NCI-H1417 (cell line): ENCODE measurements at places on chromosomes 5 and 9.

DNA sequence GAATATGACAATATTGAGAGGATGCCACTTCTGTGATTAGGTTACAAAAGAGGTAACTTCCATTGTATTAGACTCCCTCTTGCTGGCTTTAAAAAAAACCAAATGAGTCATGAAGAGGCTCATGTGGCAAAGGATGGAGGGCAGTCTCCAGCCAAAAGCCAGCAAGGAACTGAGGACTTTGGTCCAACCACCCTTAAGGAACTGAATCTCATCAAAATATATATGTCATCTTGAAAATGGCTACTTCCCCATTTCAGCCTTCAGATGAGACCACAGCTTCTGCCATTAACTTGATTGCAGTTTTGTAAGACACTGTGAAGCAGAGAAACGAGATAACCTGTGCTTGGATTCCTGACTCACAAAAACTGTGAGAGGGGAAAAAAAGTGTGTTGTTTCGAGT is 15.5 kb upstream of the TRIM32 start:
- DNase-seq, result no peak

DNA sequence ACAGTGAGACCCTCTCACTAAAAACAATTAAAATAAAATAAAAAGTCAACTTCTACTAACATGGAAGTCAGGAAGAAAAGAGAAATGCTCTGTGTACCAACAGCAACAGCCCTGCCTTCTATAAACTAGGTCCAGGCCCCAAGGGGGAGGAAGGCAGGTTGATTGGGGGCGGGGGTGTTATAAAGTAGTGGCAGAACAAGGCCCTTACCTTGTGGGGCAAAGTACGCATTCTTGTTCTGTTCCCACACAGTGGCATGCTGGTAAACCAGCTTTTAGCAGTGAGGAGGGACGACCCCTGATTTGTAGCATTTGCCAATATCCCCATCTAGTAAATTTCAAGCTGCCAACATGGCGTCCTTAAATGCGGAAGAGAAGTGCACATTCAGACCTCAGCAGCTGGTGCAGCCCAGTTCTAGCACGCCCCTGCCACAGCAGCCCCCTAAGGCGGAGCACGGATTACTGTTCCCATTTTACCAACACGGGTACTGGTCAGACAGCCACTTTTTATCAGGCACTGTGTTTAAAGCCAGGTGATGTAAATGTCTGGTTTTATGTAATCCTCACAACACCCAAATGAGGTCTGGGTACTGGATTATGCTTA is 69.5 kb downstream of the GTF3C4 start:
- no peak for DNase-seq

DNA sequence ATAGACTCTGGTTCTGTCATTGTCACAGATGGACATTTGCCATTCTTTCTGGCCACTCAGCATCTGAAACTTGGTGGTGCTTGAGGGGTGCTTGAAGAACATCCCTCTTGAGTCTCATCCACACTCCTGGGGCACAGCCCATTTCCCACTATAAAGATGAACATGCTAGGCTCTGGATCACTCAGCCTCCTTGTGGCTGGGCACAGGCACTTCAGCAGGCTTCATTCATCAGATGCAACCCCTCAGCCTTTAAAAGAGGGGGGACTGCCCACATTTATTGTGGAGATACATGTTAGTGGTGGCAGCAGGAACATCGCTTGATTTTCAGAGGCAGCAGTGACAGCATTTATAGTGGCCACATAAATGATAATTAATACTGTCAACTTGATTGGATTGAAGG is 124.7 kb upstream of the NIPBL start:
- no peak for DNase-seq

DNA sequence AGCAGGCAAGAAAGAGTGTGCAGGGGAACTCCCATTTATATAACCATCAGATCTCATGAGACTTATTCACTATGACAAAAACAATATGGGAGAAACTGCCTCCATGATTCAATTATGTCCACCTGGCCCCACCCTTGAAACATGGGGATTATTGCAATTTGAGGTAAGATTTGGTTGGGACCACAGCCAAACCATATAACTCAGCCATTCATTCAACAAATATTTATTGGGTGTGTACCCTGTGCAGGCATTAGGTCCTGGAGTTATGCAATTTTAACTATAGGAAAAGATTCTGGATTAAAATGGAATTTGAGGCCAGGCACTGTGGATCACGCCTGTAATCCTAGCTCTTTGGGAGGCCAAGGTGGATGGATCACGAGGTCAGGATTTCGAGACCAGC is 124.2 kb upstream of the GAS1 start:
- no peak for DNase-seq

DNA sequence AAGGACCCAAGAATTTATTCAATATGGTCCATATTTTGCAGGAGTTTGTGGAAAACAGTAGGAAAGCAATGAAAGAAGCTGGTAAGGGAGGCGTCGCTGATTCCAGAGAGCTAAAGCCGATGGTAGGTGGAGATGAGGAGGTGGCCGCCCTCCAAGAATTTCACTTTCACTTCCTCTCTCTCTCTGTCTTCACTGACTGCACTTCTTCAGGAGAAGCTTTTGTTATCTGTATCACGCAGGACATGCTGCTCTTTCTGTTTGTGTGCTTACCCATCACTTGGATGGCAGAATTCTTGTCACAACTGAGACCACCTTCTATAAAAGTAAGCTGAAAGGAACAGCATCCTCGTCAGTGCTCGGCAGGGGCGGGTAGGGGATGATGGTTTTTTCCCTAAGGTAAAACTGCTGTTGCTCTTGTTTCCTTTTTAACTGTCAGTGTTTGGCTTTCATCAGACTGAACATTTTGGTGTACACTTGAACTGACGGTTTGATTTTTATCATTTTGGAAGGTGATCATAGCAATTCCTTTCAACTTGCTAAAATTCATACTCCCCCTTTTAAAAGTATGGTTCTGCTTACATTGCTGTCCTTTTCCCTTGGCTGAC is 62.4 kb upstream of the FSD1L start:
- no peak for DNase-seq

GRCh38 chr5:139371482-139372435 is 11.3 kb downstream of the SLC23A1 start:
- no peak for DNase-seq

DNA sequence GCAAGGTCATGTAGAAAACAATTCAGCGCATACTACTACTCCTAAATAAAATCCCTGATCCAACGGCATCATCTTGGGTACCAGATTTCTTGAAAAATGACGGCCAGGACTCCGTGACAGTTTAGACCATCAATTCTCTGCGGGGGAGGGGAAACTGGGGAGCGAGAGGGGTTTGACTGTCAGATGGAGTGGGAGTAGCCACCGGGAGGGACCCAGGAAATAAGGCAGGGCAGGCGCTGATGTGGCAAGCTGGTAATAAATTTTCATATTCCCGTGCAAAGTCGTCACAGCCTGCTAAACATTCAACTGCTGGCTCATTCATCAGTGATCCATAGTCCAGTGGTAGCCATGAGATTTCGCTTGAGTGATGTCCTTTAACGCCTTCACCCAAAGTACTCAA is 457 bp upstream of the CDH18 start:
- DNase-seq, result no peak

DNA sequence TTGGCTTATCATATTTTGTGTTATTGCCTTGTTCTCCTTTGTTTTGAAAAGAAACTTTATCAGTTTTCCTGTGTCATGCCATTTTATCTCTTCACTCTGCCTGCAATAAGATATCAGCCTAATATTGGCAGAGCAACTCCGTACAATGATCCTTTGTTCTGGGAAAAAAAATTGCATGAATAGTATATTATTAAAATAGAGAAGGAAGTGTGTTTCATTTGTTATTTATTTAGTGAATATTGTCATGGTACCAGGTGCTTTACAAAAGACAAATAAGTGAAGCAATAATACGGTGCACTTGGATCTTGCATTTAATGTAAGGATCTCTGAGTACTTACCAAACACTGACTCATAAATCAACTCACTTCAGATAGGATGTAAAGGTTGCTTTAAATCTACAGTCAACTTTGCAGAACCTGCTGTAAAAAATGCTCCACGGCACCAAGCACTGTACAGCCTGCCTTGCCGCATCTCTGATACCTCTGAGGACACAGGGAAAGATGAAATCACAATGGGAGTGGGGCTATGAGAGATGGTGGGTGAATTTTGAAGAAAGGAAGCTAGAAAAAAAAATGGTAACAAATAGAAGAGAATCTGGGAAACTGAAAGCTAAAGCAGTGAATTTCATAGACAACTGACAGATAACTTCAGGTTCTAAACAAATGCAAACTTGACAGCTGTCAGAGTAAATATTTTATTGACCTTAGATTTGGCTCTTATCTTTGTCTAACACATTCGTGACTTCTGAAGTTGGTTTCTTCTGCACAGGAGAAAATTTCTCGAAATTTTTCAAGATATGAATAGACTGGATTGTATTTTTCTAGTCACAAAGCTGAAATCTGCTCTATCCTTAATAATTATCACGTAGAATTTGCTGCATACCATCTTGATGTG is 232.1 kb downstream of the ENC1 start:
- peak; percentile 80 for DNase-seq

DNA sequence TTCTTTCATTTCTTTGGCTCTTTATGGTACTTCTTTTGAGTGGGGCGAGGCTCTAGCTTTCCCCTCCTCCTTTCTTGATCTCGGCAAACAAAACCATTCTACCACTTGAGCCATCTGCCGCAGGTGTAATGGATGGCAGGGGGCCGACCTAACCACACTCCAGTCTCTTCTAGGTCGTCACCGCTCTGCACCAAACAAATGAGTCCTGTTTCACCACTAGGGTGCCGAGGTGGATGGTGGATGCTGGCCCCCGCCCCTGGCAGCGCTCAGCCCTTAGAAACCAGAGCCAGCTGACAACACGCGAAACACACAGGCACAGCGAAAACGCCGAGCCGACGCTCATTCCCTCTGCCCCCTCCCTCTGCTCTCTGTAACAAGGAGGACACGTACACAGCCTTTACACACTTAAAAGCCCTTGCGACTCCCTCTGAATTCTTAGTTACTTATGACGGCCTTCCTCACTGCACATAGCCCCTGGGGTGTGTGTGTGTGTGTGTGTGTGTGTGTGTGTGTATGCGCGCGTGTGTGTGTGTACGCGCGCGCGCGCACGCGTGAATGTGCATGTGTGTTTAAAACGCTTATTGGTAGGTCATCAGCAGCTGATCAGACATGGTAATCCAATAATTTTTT is 199.4 kb downstream of the MEF2C start:
- DNase-seq, result peak; percentile 94

GRCh38 chr5:14581106-14581890 is at the start of gene OTULINL:
Gene OTULINL (plus strand): TSS chr5:14581792. CDS start chr5:14581895, 103 bp downstream.
- peak; percentile 85 for DNase-seq

DNA sequence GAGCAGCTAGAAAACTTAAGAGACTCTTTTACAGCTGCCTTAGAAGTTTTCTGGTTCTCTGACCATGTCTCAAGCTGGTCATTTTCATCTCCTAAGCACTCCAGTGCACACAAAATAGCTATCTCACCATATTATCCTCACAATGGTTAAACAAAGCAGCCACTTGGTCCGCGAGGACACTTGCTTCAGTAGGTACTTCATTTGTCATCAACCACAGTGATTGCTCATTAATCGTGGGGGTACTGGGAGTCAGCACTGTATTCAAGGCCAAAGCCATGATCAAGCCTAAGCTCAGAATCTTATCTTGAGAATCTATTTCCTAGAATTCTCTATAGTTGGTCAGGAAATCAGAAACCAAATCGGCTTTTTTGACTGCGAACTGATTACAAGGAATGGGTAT is 2.9 kb downstream of the ARL14EPL start:
- no peak for DNase-seq
